Activated CD4-positive, alpha-beta T cell treated with anti-CD3 and anti-CD28 coated beads for 1 hour (primary cell): ENCODE measurements at places on chromosomes 7 and 10.

DNA sequence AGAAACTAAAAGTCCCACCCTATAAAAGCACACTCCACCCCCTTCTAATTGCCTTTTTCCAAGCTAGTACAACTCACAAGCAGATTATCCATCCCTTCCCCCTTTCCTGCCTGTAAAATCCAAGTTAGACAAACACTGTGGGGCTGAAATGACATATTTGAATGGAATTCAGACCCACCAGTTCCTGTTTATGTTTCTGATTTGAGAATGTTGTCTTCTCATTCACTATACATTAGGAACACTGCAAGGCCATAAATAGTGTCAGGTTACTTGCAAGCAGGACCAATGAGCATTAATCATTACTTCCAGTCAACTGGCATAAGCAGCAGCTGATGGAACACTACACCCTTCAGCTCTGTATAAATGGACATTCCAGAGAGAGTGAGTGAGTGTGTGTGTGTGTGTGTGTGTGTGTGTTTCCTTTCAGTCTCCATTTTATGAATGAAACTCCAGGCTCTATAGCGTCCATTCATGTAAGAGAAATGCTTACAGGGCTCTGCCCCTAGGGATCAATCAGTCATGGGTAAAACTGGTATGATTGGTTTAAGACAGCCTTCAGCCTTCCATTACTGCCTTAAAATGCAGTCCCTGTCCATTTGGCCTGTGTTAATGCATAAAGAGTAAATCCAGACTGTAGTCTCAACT is 69.3 kb downstream of the ETV1 start:
- DNase-seq, result no peak

- no peak for DNase-seq
These were observed 16.4 kb downstream of the KCP start for GRCh38 chr7:128894101-128894440.

DNA sequence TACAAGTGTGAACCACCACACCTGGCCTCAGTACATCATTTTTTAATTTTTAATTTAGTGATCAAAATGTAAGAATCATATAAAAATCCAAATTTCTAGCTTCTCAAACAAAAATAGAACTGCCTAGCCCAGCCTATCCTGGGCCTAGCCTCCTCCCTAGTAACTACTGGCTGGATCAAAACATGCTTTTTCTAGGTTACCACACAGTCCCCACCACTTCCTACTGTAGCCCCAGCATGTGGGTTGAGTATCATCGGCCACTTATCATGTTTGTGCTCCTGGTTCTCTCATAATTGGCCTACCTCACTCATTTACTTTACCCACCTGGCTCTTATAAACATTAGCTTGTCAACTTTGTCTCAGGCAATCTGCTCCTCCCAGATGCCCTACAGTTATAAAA is 52.9 kb downstream of the DNAJC12 start:
- no peak for DNase-seq

DNA sequence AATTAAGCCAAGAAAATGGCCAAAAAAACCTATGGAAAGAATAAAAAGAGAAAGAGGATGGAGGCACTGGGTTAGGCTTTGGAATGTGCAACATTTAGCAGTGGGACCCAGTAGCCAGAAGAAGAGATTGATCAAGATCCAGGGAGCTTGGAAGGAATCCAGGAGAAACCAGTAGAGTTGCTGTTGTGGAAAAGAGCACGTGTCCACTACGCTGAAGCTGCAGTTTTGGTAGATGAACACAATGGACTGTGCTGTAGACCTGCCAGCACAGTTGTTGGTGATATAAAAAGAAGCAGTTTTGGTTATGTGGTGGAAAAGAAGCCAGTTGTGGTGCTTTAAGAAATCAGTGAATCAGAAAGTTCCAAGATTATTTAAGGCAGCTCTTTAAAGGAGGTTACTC is 802.2 kb upstream of the POM121L12 start:
- no peak for DNase-seq

GRCh38 chr7:148914208-148914777 is 30.2 kb upstream of the EZH2 start:
- DNase-seq, result peak; percentile 18

GRCh38 chr10:121553511-121554264 is 44.6 kb downstream of the FGFR2 start:
- no peak for DNase-seq

DNA sequence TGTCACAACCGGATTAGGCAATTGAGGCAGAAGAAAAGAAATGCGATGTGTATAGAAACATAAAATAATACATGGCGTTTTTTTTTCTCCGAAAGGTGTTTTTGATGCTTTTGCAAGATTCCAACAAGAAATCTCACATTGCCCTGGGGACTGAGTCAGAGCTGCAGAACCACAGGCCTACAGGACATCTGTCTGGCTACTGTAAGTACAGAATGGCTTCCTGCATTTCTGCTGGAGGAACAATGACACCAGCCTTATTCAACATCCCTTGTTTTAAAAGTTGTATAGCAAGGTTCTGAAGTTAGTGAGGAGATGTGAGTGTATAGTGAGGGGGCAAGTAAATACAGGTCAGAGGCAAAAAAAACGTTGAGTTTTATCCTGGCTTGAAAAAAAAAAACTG is 256.4 kb downstream of the ABCA13 start:
- no peak for DNase-seq

DNA sequence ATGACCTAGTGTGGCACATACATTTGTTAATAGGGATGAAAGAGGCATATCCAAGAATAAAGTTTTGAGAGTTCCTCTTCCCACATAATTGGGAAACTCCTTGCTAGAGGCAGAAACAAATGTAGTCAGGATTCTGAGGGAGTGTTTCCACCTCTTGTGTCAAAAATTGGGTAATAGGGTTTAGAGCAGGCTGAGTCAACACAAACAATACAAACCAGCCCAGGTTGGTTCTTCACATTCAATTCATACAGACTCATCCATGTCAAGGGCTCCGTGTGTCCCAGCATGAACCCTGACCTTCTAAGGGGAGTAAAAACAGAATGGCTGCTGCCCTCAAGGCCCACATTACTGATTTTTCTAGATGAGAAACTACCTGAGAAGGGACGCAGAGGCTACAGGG is 75.3 kb downstream of the GLI3 start:
- no peak for DNase-seq

DNA sequence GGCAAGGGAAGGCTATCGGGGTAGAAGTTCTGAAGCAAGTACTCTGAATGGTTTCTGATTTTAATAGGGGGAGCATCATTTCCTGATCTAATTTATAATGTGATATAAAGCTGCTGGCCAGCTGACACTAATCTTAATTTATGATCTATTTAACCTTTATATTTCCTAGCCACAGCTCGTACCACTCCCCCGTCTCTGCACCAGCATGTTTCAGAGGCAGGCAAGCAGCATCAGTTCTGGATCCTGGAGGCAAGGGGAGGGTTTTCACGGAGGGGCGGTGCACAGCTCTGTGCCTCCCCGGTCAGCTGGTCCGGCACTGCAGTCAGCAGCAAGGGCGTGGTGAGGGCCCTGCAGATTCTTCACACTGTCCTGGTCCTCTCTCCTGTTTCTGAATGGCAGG is 30.0 kb downstream of the MGMT start:
- DNase-seq, result no peak

- DNase-seq, result no peak
These were observed 535.1 kb downstream of the INHBA start for GRCh38 chr7:41167836-41168235.

DNA sequence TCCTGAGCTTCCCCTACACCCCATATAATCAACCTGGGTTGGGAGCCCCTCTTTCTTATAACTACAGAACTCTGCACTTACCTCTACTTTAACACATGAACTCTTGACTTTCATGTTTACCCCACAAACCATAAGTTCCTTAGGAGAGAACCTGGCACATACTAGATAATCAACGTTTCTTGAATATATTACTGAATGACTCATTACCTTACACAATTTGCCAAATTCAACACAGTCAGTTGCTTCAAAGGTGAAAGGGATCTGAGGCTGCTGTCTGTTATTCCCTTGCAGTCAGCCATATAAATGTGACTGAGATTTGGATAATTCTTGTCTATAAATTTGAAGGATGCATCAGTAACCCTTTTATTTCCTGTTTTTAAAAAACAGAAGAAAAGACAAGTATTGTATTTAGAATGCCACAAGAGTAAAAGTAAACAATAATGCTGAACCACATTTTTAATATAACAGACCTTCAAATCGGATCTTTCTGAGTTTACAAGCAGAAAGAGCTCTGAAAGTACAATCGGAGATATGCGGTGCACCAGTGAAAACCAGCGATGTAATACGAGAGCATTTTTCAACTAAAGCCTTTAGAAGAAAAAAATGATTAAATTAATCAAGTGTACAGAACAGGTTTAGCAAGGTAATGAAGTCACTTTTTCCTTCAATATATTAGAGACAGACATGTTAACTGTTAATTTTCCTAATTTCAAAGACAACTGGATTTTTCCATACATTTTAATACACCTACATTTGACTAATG is 29.5 kb upstream of the LRRC17 start:
- DNase-seq, result no peak

GRCh38 chr7:128003787-128004186 is 27.4 kb downstream of the LRRC4 start:
- DNase-seq, result no peak

GRCh38 chr10:28681291-28681763 is 4.0 kb downstream of the BAMBI start:
- no peak for DNase-seq

DNA sequence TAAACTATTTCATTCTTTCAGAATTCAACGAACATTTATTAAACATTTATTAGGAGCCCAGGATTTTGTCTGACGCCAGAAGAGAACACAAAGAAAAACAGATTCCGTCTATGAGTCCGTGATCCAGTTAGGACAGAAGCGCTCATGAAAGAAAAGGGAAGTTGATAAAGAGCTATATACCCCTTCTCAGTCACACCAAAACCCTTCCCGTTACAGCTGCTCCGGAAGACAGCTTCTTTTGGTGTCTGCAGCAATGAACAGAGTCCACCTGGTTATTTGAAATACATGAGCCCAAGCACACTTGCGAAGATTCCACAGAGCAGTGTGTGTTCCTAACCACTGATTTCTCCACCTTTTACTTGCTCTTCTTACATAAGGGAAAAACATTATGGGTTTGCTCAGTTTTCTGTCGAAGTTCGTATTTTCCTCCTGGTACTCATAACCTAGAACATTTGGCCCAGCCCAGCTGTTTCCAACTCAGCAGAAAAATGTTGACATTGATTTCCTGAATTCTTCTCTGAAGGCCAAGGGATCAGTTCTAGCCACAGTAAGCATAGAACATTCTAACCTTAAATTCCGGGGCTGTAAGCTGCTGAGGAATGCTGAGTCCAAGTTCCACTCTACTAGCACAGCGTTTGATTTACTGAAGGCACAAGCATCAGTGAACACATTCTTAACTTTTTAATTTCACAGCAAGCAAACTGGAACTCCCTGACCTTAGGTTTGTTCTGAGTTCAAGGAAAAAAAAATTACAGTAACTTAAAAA is 206.5 kb downstream of the SORCS1 start:
- no peak for DNase-seq

GRCh38 chr10:119410361-119411116 is 132.0 kb downstream of the RGS10 start:
- no peak for DNase-seq

DNA sequence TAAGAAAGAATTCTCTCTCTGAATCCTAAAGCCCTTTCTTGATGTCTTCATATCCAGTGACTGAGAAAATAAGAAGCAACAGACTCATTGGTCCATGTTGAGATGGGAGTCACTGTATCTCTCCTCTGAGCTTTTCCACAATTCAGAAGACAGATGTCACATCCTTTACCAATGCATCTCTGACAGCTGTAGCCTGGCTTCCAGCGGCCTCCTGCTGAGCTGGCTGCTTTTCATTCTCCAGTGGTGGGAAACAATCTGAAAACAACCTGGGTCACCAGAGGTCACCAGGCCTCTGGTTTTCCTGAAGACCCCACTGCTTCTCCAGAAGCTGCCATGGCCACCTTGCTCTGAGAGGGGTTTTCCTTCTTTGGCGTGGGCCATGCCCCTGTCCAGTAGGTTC is 18.3 kb upstream of the RPA3 start:
- DNase-seq, result no peak

- DNase-seq, result no peak
These were observed 2.8 kb downstream of the TFEC start for GRCh38 chr7:116027786-116028185.

GRCh38 chr7:50264908-50265307 is 39.6 kb upstream of the IKZF1 start:
- DNase-seq, result no peak

GRCh38 chr10:30997536-30998235 is 34.0 kb downstream of the ZNF438 start:
- no peak for DNase-seq

DNA sequence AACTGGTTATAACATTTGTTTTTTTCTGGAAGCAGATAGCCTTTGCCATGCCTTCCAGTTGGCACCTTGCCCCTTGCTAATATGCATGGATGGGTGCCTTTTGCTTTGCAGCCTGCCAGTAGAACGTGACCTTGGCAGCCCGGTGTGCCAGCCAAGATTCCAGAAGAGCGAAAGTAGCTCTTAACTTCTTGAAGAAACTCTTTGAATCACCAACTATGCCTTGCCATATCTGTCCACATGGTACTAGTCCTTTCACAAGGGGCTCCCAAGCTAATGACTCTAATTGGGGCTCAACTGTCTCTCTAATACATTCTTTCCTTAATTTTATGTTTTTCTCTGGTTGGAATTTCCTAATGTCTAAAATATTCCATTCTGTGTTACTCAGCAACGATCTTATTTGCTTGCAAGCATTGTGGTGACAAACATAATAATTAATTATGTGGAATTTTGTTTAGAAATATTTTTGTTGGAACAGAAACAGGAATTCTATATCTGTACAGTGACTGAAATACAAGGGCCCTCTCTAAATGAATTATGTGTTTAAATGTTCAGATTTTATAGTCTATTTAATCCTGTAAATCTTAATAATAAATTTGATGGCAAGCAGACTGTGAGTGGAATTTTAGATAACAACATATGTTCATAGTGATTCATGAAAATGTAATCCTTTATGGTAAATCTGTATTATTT is 45.8 kb downstream of the HDAC9 start:
- DNase-seq, result no peak

DNA sequence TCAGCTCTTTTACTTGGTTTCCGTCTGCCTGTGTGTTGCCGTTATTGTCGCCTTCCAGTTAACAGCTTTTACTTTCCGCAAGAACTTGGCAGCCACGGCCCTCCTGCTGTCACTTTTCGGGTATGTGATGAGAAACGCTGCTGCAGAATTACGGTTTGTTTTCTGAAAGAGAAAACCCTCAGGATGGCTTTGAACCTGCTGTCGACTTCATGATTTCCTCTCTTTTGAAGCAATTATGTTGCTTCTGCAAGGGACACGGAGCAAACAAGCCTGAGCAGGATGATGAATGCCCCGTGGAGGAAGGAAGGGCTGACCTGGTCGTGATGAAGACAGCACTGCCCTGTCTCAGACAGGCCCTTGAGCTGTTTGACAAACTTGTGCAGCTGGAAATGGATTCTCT is 339.8 kb downstream of the ABCA13 start:
- DNase-seq, result no peak

- DNase-seq, result no peak
These were observed 450.1 kb downstream of the KCNMA1 start for GRCh38 chr10:77187376-77187999.

DNA sequence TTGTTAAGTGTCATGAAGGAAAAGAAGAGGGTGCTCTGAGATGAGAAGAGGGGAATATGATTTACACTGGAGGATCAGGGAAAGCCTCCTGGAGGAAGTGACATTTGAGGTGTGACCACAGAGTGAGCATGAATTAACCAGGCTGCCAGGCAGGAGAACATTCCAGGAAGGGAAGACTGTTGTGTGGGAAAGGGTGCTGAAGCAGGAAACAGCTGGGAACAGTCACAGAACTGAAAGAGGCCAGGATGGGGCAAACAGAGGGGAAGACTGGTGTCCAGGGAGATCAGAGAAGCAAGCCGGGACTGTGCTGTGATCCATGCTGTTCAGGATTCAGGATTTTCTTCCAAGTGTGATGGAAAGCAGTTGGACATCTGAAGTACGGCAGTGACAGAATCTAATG is 14.9 kb downstream of the HIPK2 start:
- no peak for DNase-seq
